Karpas-422 (cell line): ENCODE measurements at places on chromosomes 11 and 22. TPM values are rescaled to one million over a fixed set of nuclear protein-coding genes. Genes with fewer than 3 reads are reported as not detected.
A peak's percentile ranks its signal among the peaks of the same experiment; 100 is the strongest.

GRCh38 chr11:90284171-90284570 lies 61.3 kb upstream of the CHORDC1 start:
- no peaks in the 10 kb centered on the region for H3K4me1 ChIP-seq
- H3K27me3 ChIP-seq, result no peaks in the 10 kb centered on the region
- no peak overlapping the region for H3K4me3 ChIP-seq
- no peaks in the 10 kb centered on the region for H3K36me3 ChIP-seq
- H3K27ac ChIP-seq, result no peak overlapping the region

DNA sequence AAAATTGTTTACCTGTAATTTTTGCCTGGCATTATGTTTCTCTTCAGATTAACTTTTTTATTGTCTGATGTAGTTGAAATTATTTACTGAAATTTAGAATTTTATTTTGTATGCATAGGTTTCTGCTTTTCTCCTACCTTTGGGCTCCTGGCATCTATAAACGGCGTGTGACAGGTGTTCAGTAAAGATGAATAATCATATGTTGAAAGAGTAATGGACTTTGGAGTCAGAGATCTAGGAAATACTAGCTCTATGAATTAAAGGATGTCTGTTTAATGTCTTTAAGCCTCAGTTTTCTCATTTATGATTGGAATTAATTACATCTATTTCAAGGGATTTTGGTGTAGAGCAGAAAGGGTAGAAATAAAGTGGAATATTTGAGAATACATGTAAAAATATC lies 7.2 kb upstream of the ANGPTL5 start:
- H3K27ac ChIP-seq, result no peak overlapping the region
- DNase-seq, result no peak
- H3K4me3 ChIP-seq, result no peak overlapping the region
- H3K36me3 ChIP-seq, result no peaks in the 10 kb centered on the region
- H3K27me3 ChIP-seq, result no peaks in the 10 kb centered on the region
- H3K4me1 ChIP-seq, result no peaks in the 10 kb centered on the region

DNA sequence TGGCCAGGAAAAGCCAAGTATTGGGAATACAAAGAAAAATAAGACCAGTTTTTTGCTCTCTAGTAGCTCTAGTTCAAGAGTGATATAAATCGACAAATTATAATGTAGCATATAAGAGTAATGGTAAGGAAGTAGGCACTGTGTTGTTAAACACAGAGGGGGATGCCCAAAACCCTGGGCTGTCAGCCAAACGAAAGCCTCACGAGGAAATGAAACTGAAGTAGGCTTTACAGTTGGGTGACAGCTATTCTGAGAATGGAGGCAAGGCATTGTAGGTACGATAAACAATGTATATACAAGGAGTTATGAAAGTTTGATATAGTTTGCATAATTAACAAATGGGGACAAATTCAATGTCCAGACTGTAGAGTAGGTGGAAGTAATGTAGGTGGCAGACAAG lies 176.4 kb downstream of the FAM181B start:
- no peak overlapping the region for H3K4me3 ChIP-seq
- H3K27me3 ChIP-seq, result no peaks in the 10 kb centered on the region
- peak; percentile 84 for DNase-seq
- no peaks in the 10 kb centered on the region for H3K36me3 ChIP-seq

DNA sequence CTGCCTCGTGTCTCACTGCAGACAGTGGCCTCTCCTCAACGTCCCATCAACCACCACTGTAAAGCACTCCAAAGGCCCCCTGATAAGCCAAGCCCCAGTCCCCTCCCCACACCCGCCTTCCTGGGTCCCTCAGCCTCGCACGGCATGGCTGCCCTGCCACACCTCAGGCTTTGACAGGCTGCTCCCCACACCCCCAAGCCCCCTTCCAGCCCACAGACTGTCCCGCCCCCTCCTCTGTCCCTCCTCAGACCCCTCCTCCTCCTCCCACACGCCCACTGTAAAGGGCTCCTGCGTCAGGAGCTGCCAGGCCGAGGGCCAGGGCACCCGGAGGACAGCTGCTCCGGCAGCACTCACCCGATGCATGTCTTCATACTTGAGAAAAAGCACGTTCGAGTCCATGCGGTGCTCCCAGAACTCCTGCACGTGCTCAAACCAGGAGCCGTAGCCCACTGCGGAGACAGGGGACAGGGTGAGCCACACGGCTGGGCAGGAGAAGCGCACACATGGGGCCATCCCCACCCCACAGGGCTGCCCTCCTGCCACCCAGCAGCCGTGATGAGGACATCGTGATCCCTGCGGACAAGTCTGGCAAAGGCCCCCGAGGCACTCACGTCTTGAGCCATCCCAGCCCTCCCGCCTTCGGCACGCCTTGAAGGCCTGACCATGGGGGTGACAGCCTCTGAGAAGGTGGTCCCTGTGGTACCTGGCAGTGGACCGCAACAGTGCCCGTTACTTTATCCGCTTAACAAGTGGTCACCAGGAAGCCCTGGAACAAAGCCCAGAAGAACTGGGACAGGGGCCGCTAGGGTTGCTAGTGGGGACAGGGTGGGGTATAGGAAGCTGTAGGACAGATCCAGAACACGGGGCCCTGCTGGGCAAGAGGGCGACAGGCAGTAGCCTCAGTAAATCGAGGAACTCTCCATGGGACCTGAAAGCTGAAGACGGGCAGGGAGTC lies 21.5 kb upstream of the EFCAB6 start:
- no peaks in the 10 kb centered on the region for H3K27me3 ChIP-seq
- H3K36me3 ChIP-seq, result no peaks in the 10 kb centered on the region
- no peak overlapping the region for H3K4me3 ChIP-seq
- no peak for DNase-seq
- H3K4me1 ChIP-seq, result peaks cover 8% of the 10 kb centered on the region
- no peak overlapping the region for H3K27ac ChIP-seq

Gene DEUP1
- total RNA-seq, result not detected in 2 replicates

GRCh38 chr11:36404831-36405230 lies 105.2 kb downstream of the TRAF6 start:
- H3K36me3 ChIP-seq, result no peaks in the 10 kb centered on the region
- H3K27me3 ChIP-seq, result no peaks in the 10 kb centered on the region
- no peaks in the 10 kb centered on the region for H3K4me1 ChIP-seq

Gene MOGAT2
- not detected in 2 replicates for total RNA-seq

DNA sequence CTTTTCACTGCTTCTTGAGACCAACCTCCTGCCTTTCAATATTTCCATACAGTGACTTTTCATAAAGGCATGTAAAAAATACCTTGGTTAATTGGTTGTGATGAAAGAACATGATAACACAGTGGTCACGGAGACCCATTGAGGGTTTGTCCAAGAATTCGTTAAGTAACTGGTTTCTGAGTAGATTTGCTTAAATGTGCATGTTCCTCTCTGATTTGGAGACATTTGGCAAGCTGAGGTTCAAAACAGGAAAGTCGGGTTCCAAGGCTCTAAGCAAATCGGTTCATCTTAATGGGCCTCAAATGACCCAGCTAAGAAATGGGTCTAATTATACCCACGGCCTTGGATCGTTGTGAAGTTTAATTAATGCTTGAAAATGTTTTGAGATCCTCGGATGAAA lies 36.9 kb upstream of the CCND1 start:
- no peak overlapping the region for H3K4me3 ChIP-seq
- H3K4me1 ChIP-seq, result peaks cover 4% of the 10 kb centered on the region; the same call in 1 of the 2 replicates
- DNase-seq, result no peak
- no peak overlapping the region for H3K27ac ChIP-seq

GRCh38 chr11:130476200-130476921 lies 27.9 kb downstream of the ADAMTS15 start:
- no peaks in the 10 kb centered on the region for H3K27me3 ChIP-seq
- no peak overlapping the region for H3K27ac ChIP-seq
- no peaks in the 10 kb centered on the region for H3K4me1 ChIP-seq

- H3K4me1 ChIP-seq, result peaks cover 3% of the 10 kb centered on the region; the same call in 1 of the 2 replicates
- no peak overlapping the region for H3K27ac ChIP-seq
- DNase-seq, result no peak
Measured at GRCh38 chr11:126444072-126444471, 88.6 kb downstream of the ST3GAL4 start.

GRCh38 chr11:59173080-59173963 lies 1.4 kb downstream of the DTX4 start:
- no peak for DNase-seq
- H3K27ac ChIP-seq, result no peak overlapping the region
- no peaks in the 10 kb centered on the region for H3K27me3 ChIP-seq
- no peaks in the 10 kb centered on the region for H3K36me3 ChIP-seq

Gene FXYD2
- 1.4 and 3.1 TPM in 2 replicates for total RNA-seq

GRCh38 chr11:65855927-65856363 lies 2.0 kb downstream of the CFL1 start:
- H3K36me3 ChIP-seq, result peaks cover 45% of the 10 kb centered on the region
- peak; percentile 35 for DNase-seq
- no peak overlapping the region for H3K27ac ChIP-seq
- peak overlapping the region; percentile 95 for H3K4me3 ChIP-seq

DNA sequence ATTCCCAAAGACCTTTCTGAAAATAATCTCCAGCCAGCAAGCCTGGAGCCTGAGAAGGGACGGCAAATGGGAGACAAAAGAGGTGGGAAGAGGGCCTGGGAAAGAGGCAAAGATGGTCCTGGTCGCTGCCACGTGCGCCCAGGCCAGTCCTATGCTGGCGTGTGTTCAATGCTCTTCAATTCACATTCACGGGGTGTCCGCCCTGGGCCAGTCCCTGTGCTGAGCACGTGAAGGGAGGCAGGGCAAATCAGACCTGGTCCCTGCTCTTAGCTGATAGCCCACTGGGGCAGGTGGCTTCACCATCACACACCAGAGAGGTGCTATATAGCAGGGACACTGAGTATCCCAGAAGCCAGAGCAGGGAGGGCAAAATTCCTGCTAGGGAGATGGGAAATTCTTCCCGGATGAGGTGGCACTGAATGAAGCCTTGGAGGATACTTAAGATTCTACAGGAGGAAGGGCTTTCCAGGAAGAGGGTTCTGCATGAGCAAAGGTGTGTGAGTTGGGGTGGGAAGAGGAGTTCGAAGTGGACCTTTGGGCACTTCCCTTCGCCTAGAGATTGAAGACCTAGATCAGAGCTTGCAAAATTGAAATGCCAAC lies 148.2 kb downstream of the CHST1 start:
- H3K4me1 ChIP-seq, result no peaks in the 10 kb centered on the region
- H3K27me3 ChIP-seq, result no peaks in the 10 kb centered on the region
- no peak overlapping the region for H3K4me3 ChIP-seq
- DNase-seq, result no peak
- H3K36me3 ChIP-seq, result no peaks in the 10 kb centered on the region

Gene E2F8
- total RNA-seq, result 4.1 and 8.4 TPM in 2 replicates

DNA sequence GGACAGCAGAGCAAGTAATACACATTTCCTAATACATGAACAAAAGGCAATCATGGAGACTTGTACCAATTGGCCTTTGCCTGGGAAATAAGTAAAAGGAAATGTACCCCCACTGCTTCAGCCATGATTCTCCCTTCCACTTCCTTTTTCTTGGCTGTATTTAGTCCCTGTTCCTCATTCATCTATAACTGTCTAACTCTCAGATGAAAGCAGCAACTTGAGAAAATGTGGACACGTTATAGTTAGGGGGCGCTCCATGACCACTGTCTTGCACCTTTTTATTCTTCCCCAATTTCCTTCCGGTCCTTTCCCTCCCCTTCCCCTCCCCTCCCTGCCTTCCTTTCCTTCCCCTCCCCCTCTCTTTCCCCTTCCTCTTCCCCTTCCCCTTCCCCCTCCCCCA lies 61.3 kb upstream of the BARX2 start:
- no peak overlapping the region for H3K27ac ChIP-seq
- H3K4me3 ChIP-seq, result no peak overlapping the region
- H3K4me1 ChIP-seq, result no peaks in the 10 kb centered on the region
- DNase-seq, result no peak
- no peaks in the 10 kb centered on the region for H3K27me3 ChIP-seq

Gene CHKA
- 35.8 and 51.3 TPM in 2 replicates for total RNA-seq

Gene HPX
- 0.22 TPM in 1 of 2 replicates, not detected in the other for total RNA-seq

DNA sequence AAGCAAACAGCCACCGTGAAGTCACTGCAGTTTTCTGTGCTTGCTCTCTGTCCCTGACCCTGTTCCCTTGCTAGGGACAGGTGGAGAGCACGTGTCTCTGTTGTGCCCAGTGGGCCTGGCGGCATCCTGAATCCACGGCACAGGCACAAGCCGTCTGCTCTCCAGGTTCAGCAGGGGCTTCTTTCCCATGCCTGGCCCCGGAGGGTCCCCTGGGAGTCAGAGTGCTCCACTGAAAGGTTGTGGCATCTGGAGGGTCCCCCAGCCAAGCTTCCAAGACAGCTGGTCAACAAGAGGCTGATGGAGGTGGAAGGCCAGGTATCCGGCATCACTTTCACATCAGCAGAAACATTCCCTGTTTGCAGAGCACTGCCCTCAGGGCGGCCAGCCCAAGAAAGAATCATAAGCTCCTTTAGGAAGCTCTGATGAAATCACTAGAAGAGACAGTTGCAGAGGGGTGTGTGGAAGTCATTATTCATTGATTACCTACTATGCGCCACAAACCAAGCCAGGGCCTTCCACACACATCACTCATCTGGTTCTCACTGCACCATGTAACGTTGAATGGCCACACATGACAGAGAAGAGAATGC lies 346.4 kb upstream of the B3GAT1 start:
- DNase-seq, result no peak
- H3K27ac ChIP-seq, result no peak overlapping the region
- H3K4me1 ChIP-seq, result no peaks in the 10 kb centered on the region
- no peaks in the 10 kb centered on the region for H3K36me3 ChIP-seq

Gene ANO1
- total RNA-seq, result not detected in 2 replicates

DNA sequence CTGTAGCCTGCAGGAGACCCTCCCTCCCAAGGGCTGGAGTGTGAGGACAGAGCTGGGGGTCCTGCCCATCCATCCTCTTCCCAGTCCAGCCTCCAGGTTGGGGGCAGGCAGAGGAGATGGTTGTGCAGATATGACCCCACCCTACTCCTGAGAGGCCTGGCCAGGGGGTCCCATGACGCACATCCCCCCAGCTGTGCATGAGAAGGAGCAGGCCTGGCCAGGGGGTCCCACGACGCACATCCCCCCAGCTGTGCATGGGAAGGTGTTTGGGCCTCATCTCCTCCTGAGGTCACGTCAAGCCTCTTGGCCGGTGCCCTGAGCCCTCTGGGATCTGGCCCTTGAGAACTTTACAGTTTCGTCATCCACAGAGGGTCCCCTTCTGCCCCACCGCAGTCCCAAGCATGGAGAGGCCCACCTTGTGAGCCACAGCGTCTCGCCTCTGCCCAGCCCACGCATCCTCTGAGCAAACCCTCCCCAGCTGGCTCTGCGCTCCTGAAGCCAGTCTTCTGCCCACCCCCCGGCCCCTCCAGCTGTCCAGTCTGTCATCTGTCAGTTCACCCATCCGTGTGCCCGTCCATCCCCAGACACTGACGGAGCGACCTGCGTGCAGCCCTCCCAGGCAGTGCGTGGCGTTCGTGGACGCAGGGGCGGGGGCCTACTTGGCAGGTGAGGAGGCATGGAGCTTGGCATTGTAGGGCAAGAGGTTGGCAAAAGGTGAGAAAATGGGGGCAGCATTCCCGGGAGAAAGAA lies 2.3 kb downstream of the ANO9 start:
- H3K27me3 ChIP-seq, result no peaks in the 10 kb centered on the region
- no peak for DNase-seq
- H3K36me3 ChIP-seq, result no peaks in the 10 kb centered on the region
- H3K27ac ChIP-seq, result no peak overlapping the region
- no peak overlapping the region for H3K4me3 ChIP-seq

Gene TRIM21
- total RNA-seq, result 15.1 and 24.7 TPM in 2 replicates
